HT1080 (cell line): ENCODE measurements at places on chromosomes 6 and 20.
A peak's percentile ranks its signal among the peaks of the same experiment; 100 is the strongest.

DNA sequence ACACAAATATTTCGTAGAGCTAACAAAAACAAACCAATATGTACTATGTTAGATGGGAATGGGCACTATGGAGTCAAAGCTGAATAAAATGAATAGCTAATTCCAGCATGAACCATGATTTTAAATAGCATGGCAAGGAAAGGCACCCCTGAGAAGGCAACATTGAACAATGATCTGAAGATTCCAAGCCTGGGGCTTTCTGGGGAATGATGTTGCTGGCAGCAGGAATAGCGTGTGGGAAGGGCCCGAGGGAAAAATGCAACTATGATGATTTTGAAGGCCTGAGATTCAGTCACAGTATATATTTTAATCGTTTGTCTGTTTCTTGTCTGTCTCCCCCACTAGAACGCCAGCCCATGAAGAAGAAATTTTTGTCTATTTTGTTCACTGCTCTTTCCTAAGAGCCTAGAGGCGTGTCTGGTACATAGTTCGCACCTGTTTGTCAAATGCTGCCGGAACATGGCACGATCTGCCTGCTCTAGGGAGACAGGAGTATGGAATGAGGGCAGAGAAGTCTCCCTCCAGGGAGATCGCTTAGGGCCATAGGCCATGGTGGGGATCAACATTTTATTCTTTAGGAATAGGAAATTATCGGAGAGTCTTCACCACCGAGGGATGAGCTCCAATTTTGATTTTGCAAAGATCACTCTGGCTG lies 84.8 kb upstream of the EYA2 start:
- DNase-seq, result no peak

DNA sequence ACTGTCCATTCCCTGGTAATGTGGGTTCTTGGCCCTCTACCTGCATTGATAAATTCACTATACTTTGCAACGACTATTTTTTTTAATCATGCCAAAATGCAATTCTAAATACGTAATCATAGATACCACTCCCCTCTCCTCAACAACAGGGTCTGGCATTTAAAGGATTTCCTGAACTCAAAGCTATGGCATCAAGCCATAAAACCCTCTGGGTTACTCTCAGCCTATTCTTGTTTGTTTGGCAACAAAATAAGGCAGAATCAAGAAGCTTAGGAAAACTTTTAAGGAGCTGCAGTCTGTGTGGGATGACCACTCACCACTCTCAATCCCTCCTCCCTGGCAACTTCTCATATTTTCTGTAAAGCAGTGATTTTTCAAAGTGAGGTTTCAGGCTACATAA lies 669.9 kb upstream of the ID4 start:
- DNase-seq, result no peak

DNA sequence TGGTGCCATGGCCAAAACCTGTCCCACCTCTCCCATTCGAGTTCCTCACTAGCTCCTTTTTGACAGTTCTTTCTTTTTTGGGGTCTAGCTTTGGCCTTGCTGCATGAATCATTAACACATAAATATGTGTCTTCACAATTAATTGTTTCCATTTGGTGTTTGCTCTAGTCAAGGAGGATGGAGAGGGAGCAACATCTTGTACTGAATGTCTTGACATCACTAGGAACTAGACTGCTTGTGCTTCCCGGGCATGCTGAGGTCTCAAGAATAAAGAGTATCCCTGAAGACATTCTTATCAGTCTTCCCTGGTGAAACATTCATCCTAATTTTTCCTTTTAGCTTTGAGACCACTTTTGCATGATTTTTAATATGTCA lies 77.0 kb upstream of the ESR1 start:
- no peak for DNase-seq

GRCh38 chr20:19973961-19974629 lies 43.1 kb upstream of the NAA20 start:
- peak; percentile 66 for DNase-seq

DNA sequence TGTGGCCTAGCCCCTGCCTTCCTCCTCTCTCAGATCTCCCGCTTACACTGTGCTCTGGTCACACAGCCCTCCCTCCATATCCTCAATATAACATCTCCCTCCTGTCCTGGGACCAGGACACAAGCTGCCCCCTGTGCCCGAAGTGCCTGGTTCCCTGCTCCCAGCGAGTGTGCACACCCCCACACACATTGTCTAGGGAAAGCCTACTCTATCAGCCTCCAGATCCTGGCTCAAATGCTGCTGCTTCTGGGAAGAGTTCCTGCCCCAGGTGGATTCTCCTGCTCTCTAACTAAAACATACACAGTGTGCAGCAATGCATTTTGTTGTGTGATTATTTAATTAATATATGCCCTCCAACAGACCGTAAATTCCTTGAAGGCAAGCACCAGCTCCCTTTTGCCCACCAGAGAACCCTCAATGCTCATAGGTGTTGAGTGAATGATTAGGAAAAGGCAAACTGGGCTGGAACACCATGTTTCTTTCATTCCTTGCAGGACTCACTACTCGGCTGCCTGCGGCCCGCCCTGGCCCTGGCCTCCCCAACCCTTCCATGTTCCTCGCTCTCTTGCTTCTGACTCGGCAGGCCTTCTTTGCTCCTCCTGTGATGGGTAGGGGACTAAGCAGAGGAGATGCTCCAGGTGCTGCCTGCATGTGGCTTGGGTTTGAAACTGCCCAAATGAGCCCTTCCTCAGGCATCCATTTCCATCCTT lies 194.6 kb downstream of the ZDHHC14 start:
- no peak for DNase-seq

DNA sequence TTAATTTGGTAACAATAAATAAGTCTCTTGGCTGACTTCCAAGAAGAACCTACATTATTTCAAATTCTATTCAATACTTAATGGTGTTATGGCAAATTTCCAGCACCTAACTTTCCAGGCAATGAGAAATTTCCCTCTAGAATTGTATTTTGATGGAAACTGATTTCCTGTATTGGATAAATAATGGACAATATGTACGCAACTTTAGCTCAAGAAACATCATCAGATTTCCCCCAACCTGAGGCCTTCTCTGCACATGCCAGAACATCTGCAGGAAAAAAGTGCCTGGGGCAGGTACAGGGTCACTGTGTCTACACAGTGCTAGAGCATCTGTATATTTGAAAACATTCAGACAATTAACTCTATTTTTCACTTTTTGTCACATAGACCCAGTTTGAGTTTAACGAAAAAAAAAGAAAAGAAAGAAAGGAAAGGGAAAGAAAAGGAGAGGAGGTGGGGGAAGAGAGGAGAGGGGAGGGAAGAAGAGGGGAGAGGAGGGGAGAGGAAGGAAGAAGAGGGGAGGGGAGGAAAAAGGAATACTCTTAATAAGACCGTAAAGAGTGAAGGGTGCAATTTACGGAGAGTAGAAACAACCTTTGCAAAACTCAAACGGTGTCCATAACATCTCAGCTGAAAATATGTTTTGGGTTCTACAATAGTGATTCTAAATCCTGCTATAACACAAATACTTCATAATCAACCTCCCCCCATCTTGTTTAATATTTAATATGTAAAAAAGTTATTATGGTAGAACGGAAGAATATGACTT lies 130.0 kb downstream of the TSHZ2 start:
- no peak for DNase-seq

GRCh38 chr20:63268671-63269439 lies 3.8 kb upstream of the ARFGAP1 start:
- DNase-seq, result no peak

GRCh38 chr6:66638099-66638498 lies 931.1 kb upstream of the EYS start:
- DNase-seq, result peak; percentile 64

- DNase-seq, result no peak
These were observed 327.6 kb upstream of the ARID1B start for GRCh38 chr6:156449569-156449968.

DNA sequence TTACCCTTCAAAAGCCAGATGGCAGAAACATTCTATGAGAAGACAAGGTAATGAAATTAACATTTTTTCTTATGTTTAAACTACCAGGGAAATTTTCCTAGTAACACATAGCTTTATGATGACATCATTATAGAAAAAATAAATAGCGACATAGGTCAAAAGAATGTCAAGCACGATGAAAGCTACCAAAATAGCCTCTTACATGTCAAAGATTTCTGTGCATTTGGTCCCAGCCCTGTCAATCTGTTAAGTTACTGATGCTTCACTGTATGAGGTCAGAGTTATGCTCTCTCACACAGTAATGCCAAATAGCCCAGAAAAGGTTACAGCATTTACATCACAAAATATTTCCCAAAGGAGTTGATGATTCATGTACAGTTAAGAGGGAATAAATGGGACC lies 199.8 kb upstream of the DEFB112 start:
- DNase-seq, result peak; percentile 16

GRCh38 chr6:111899531-111899930 lies 26.3 kb upstream of the FYN start:
- DNase-seq, result no peak

DNA sequence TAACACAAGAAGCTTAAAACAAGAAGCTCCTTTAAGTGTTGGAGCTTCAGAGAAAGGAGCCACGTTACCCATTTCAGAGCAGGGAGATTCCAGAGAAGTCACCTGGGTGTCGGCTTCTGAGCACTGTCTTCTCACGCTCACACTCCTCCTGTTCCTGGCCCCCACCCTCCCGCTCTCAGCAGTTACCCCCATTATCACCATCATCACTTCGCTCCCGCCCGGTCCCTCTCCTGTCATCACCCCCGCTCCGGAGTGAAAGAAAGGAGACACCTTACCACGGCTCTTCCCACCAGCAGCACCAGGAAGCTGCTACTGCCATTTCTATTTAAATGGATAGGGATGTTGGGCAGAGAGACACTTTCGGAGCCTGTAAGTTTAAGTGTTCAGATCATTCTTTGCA lies 123.9 kb downstream of the GMPR start:
- DNase-seq, result no peak

DNA sequence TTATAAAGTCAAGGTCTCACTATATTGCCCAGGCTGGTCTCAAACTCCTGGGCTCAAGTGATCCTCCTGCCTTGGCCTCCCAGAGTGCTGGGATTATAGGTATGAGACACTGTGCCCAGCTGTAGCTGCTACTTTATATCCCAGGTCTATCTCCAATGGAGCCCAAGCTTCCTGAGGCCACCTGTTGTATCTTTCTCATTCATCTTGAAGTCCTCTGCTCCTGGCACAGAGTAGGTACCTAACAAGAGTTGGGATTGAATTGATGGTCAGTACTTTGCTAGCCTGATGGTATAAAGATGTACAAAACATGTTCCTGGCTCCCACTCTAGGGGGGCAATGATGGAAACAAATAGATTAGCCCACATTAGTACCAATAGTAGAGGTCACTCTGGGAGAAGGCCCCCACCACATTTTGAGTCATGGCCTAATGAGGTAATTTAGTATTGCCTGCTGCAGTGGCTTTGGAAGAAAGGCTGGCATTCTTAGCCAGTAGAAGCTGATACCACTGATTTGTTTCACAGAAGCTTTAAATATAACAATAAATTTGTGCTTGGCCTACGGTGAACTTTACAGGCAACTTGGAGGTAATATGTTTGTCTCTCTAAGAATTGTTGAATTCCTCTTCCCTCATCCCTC lies 5.4 kb downstream of the PTPN1 start:
- no peak for DNase-seq

GRCh38 chr6:22921828-22922227 lies 352.5 kb downstream of the HDGFL1 start:
- DNase-seq, result no peak

DNA sequence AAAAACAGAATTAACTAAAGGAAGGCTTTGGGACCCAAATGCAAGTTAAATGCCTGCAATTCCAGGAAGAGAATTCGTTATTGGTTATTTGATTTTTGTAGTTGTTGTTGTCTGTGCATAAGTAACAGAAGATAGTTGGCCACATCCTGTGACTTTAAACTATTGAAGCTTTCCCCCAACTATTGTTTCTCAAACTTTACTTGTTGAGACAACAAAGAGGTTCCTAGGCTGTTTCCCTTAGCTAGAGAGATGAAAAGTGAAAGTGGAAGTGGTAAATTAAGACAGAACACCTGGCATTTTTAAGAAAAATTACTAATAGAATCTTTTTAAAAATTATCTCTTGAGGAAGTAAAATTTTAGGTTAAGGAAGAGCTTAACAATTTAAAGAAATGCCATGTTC lies 525.2 kb downstream of the PKHD1 start:
- no peak for DNase-seq

- DNase-seq, result no peak
These were observed 129.0 kb downstream of the KIF16B start for GRCh38 chr20:16444057-16444777.

DNA sequence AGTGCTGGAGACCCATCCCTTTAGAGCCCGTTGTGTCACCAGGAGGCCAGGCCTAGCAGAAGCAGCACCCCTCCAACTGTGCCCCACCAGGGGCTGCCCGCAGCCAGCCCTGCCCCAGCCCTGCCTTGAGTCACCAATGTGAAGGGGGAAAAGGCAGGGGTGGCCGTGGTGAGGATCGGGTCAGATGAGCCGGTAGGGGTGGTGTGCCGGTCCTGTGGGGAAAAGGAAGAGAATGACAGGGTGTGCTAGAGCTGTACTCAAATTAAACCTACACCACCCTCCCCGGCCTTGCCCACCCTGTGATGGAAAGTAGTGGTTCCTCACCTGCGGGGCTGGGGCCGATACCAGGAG lies 3.1 kb downstream of the SAPCD1 start:
- DNase-seq, result no peak
